ENCODE measurements at places on chromosomes 1 and 21.

- DNase-seq: no peak
These were observed 306.2 kb downstream of the NFIA start for GRCh38 chr1:61388566-61388965.

DNA sequence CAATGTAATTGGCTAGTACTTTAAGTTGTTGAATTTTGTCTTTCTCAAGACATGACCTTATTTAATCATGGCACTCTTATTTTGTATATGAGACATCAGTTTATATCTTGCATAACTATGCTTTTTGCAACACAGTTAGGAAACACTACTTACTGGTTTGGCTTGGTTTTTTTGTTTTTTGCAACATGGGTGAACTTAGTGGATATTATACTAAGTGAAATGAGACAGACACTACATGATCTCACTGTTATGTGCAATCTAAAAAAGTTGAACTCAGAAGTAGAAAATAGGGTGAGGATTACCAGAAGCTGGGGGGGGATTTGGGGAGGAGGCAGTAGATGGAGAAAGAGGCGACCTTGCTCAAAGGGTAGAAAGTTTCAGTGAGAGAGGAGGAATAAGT lies 132.1 kb downstream of the PLA2G4A start:
- DNase-seq: no peak

- peak; percentile 69 for DNase-seq
These were observed 99.6 kb downstream of the APP start for GRCh38 chr21:26070822-26071425.

DNA sequence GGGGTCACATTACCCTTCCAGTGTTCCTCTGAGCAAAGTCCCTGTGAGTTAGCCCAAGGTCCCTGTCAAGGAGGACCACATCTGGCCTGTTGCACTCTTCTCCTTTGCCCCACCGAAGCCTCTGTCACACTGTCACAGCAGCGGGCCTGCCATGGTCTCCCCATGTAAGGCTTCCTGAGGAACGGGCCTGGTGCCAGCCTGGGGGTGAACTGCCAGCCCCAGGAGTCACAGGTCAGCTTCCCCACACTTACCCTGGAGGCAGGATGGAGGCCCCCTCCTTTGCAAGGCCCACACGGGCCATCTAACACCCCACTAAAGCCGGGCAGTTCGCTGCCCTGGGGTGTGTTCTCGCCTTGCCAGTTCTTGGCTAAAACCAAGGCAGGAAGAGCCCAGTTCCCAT lies 14.1 kb downstream of the TNFRSF1B start:
- DNase-seq: no peak

GRCh38 chr21:40845441-40845995 lies 1.4 kb downstream of the DSCAM start:
- no peak for DNase-seq
